Left lobe of liver (tissue), 2 donors: ENCODE measurements at places on chromosomes 16 and 17.

DNA sequence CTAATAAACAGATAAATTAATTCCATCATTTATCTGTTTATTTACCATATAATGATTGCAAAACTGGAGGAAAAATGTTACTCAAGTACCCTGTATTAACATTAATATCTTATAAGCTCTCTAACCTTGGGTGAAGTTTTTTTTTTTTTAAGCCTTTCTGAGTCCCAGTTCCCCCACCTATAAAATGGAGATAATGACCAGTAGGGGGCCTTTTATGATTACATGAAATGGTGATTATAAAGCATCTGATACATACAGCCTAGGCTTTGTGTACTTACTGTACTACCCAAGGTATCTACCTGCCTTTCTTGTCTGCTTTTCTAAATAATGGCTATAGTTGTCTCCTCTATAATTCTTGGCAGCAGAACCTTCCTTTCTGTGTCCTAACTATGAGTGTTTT, 22.6 kb downstream of the LRRC36 start:
- DNase-seq = no peak

- DNase-seq = no peak
These were observed 66.6 kb upstream of the CLEC18B start for GRCh38 chr16:74487634-74488495.

GRCh38 chr16:10892782-10893318, 15.8 kb downstream of the CIITA start:
- no peak for DNase-seq

DNA sequence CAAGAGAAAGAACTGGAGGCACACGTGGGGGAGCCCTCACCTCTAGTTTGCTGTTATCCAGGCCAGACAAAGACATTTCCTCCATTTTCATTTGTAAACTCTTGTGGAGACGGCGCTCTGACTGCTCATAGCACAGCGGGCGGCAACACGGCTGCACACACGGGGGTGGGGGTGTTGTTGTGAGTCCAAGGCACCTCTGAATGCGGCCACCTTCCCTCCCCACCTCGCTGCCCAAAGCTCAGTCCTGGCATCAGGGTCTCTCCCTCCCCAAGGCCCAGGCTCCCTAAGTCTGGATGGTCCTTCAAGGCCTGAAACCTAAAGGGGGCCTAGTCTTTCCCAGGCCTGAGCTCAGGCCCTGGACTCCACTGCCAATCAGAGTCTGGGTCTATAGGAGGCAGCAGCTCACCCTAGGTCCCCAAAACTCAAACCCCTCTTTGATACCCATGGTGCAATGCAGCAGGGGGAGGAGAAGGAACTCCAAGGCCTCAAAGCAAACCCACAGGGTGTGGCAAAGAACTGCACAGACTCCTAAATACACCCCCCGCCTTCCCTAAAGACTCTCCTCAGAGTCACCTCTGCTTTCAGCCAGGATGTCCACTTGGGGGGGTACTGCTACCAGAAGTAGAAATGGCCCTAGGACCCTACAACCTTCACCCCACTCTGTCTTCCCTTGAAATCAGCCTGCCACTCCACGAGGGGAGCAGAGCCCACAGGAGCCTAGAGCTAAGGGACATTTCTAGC, 1.5 kb downstream of the ATXN7L3 start:
- no peak for DNase-seq

- DNase-seq = no peak
These were observed 15.5 kb downstream of the METTL9 start for GRCh38 chr16:21614896-21615295.

GRCh38 chr16:57061084-57061905, 31.1 kb upstream of the CPNE2 start:
- peak; percentile 96 for DNase-seq

GRCh38 chr17:40795019-40795667, 4.6 kb downstream of the KRT28 start:
- DNase-seq = no peak

DNA sequence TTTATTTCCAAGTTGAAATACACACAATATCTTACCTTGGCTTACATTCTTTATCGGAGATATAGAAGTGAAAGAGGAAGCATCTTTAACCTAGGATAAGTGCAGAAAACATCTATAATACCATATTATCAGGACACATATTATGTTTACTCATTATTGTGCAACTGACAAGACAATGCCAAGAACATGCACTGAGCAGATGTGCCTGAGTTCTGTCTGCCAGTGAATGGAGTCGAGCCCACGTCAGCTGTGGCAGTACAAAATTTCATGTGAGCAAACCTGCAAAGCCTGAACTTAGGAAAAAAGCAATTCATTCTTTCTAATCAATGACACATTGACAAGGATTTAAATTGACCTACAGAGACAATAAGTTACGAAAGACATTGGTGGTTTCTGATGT, 154.4 kb downstream of the AXIN2 start:
- no peak for DNase-seq

DNA sequence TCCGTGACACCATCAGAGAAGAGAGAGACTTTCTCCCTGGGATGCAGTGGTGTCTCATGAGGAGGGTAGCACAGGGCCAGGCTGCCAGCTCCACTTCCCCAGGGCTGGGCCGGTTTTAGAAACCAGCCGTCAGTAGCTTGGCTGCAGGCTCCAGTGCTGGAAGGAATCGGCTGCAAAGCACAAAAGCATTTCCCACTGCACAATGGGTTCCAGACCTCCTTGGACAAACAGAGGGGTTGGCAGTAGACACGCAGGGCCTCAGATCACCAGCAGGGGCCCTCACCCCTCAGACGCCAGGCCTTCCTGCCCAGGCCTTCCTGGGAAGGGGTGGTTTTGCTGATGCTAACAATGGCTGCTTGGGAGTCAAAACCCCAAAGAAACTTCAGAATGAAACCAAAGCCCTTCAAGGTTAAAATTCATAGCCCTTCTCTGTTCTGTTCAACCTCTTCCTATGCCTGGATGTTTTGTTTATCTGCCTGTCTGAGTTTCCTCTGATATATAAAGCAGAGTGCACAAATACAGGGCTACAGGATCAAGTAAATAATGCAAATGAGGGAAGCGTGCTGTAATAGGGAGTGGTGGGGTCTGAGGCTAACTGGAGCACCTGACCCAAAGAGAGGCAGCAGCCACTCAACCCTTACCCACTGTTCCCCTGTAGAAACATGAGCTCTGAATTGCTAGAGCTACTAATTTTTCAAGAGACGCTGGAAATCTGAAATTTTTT, 26.2 kb downstream of the TEKT5 start:
- no peak for DNase-seq

GRCh38 chr17:80891397-80892018, 100.1 kb upstream of the CHMP6 start:
- DNase-seq = no peak

DNA sequence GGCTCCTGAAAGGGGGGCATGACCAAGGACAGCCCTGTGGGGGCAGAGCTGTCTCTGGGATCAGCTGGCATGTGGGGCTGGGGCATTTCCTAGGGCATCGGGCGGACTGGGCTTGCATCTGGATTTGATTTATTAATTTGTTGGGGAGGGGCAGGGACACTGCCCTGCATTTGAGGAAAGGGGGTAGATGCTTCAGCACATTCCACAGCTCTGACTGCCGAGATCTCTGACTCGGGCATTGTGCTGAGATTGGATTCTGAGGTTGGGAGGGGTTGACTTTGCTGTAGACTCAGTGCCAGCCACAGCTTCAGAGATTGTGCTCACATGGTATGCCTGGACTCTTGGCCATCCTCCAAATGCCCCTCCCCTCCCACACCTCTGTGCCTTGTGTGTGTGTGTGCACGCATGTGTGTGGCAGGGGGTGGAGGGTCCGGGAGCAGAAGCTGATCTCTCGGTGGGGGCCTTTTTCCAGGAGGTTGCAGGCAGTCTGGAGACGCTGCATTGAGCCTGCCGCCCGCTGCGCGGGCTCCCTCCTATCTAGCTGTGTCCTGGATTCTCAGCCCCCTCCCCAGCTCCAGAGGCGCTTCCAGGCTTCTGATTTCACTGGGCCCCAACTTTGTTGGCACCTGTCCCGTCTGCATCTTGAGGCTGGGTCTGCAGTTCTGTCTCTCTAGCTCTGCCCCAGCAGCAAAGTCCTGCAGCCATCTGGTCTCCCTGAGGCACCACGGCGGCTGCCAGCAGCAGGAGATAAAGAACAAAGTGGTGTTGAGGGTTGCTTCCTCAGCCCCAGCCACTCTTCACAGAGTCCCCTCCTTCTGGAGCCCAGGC, 14.9 kb downstream of the IGFBP4 start:
- peak; percentile 64 for DNase-seq

DNA sequence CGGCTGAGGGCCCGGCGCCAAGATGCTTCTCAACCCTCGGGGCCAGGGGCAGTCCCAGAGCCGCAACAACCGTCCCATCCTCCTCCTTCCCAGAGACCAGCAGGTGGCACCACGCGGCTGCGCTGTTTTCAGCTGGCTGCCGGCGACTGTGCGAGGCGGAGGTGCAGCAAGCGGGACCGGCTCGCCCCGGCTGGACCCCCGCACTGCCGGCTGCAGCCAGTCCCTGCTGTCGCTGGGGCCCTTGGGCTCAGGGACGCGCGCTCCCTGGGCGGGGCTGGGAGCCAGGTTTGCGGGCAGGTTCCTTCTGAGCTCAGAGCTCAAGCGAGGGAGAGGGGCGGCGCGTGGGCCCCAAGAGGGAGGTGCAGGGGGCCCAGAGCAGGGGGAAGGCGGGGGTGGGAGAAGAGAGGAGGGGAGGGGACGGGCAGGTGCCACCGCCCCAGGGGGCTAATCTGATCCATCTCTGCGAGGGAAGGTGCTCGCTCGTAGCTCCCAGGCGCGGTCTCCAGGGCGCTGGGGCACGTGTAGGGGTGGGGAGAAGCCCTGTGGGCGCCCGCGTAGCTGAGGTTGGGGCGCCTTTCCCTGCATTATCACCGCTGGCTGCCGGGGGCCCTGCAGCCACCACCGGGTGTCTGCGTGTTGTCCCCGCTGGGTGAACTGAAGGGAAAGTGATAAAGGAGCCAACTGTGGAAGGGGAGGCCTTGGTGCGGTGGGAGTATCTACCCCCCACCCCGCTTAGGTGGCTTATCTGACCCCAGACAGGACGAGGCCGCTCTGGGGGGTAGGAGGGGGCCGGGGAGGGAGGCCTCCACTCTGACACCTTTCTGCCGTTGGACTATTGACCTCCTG, 24.2 kb downstream of the STAT5A start:
- peak; percentile 88 for DNase-seq

DNA sequence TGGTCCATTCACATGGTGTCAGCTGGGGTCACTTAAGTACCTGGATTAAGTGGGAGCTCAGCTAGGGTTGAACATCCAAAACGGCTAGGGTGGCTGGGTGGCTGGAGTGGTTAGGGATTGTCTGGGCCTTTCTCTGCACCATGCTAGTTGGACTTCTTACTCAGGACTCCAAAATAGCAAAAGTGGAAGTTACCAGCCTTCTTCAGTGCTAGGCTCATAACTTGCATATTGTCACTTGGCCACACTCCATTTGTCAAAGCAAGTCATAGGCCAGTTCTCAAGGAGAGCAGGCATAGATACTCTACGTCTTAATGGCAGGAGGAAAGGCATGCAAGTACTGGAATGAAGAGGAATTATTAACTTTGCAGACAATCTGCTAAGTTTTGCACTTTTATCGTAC, 69.7 kb downstream of the ESRP2 start:
- DNase-seq = no peak
